ENCODE measurements at places on chromosomes 1 and 21.

- no peak for DNase-seq
Measured at GRCh38 chr1:212819726-212820125, 27.7 kb downstream of the SPATA45 start.

DNA sequence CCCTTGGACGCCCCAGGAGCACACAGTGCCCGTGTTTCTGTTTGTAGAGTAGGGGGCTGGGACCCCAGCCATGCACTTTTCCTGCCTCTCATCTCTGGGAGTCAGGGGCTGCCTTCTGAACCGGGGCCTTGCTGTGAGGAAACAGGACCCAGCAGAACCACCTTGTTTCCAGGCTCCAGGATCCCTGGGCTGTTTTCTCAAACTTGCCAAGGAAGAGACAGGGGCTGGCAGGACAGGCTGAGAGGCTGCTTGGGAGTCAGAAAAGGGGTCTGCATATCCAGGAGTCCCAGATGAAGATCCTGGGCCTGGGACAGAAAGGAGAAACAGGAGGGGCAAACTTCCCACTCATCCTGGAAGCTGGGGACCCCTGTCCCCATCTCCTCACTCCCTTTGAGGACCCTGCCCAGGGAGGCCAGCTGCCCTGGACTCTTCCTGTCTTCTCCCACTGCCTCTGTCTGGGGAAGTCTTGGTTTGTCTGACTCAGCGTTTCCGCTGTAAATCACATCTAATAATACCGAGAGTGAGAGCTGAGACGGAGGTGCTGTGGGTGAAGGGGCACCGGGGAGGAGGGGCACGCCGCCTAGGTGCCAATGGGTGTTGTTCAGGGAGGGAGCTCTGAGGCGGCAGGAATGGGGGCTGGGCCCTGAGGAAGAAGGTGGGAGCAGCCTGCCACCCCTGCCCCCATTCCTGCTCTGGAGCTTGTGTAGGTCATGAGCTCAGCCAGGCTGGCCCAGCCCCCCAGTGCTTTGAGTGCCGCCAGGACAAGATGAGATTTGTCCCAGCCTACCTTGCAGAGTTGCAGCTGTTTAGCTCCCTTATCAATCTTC is 16.7 kb downstream of the POU3F1 start:
- DNase-seq: no peak

- DNase-seq: no peak
Measured at GRCh38 chr1:9659328-9659727, 7.8 kb downstream of the PIK3CD start.

DNA sequence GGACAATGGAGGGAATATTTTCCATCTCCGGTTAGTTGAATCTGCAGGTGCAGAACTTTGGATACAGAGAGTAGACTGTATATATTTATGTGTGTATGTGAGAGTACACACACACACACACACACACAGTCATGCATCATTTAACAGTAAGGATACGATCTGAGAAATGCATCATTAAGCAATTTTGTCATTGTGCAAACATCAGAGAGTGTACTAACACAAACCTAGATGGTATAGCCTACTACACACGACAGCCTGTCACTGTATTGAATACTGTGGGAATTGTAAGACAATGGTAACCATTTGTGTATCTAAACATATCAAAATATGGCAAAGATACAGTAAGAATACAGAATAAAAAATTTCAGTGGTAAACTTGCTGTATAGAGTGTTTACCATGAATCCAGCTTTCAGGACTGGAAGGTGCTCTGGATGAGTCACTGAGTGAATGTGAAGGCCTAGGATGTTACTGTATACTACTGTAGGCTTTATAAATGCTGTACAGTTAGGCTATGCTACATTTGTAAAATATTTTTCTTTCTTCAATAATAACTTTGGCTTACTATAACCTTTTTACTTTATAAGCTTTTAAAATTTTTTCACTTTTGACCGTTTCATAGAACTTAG is 138.5 kb downstream of the ZZZ3 start:
- DNase-seq: no peak

DNA sequence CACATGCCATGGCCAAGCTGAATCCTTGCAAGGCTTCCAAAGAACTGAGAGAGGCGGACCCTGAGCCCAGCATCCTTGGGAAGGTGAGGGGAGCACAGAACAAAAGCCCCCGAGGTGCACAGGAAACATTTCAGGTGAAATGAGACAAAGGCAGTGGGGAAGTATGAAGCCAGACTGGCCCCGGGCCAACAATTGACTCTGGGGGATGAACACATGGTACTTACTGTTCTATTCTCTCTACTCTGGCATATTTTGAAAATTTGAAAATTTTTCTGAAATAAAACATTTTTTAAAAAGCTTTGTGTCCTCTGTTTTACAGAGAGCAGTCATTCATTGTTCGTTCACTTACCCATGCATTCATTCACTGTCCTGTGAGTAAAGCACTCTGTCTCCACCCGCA is 77.7 kb downstream of the GRIK3 start:
- no peak for DNase-seq

DNA sequence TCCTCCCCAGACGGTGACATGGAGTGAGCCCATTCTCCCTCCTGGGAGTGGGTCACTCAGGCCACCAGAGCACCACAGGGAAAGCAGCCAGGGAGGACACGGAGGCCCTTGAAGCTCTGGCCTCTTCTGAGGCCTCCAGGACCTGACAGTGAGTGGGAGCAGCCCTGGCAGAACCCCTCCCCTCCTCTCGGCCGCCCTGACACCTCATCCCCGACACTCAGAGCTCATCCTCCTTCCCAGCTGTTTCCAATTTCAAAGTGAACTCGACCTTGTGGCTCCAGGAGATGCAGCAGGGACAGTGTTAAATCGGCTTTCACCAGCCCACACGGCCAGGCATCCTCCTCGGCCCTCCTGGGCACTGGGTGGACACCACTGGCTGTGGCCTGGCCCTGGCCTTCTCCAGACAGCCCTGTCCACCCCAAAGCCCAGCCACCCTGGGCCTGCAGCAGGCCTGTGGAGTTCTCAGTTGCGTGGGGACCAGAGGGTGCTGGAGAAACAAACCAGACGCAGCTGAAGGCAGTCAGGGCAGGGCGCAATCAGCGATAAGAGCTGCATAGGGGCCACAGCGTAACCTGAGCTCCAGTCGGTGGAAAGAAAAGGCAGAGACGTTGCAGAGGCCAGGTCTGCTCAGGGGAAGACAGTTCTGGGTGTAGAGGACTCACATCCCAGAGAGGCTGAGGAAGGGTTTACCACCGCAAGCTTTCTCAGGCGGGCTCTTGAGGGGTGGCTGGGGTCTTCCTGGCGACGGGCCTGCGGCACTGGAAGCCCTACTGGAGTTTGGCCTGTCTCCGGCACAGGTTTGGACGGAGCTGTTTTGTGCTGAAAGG is 27.1 kb downstream of the FTCD start:
- DNase-seq: no peak

DNA sequence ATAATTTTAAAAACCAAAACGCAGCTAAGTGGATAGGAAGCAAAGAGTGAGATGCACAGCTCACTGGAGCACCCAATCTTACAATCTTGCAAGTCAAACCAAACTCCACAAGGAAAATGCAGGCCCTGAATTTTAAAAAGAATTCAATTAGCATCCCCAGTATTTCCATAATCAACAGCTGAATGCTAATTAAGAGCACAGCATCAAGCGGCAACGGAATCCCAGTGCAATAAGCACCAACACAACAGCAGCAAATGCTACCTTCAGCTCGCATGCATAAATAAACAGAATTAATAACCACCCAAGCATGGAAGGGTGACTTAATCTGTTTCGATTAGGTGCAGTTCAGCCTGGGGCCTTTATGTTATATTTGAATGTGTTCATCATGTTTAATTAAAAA is 142.9 kb downstream of the SLC45A1 start:
- no peak for DNase-seq

- DNase-seq: no peak
Measured at GRCh38 chr1:95407886-95408291, 173.9 kb downstream of the RWDD3 start.

DNA sequence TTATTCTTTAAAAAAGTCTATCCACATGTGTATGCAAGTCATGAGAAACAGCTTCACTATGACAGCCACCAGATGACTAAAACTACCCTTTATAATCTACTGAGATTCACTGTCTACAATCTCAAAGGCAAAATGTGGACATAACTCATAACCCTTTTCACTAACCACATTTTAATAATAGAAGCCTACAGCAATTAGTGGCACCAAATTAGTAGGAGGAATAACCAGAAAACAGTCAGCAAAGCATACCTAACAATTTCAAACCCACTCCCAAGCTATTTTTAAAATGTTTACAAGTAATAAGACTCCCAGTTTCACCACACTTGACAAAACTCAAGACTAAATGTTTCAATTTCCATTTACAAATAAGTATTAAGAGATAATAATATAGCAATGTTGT is 442.9 kb downstream of the PTPRC start:
- no peak for DNase-seq

GRCh38 chr1:193657552-193657951 is 471.1 kb upstream of the B3GALT2 start:
- DNase-seq: no peak

- DNase-seq: no peak
Measured at GRCh38 chr1:203317429-203318228, 12.3 kb downstream of the BTG2 start.

GRCh38 chr1:25550683-25551310 is 7.4 kb downstream of the LDLRAP1 start:
- no peak for DNase-seq

DNA sequence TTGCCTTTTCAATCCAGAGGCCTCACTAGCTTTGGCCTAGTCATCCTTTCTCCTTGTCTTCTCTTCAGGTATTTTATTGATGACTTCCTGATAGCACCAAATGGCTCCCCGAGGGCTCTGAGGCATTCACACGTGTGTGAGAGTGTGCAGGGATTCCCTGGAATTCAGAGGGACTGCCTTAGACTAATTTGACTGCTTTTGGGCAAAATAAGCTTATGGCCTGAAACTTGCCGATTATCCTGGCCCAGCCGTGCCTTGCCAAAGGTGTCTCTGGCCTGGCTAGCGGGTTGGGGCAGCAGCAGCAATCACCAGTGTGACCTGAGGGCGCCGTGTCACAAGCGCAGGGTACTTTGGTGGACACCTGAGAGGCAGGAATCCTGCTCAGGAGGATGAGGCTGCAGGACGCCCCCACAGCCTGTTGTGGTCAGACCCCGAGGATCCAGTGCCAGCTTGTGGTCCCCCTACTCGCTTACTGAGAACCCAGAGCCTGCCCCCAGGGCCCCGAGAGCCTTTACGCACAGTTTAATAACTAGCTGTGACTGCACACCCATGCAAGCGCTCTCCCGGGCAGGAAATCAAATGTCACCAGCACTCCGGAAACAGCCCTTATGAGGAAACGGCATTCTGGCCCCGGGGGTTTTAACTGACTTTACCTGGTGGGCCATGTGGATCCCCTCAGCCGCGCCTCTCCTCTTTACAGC is 62.8 kb upstream of the PDE9A start:
- no peak for DNase-seq

DNA sequence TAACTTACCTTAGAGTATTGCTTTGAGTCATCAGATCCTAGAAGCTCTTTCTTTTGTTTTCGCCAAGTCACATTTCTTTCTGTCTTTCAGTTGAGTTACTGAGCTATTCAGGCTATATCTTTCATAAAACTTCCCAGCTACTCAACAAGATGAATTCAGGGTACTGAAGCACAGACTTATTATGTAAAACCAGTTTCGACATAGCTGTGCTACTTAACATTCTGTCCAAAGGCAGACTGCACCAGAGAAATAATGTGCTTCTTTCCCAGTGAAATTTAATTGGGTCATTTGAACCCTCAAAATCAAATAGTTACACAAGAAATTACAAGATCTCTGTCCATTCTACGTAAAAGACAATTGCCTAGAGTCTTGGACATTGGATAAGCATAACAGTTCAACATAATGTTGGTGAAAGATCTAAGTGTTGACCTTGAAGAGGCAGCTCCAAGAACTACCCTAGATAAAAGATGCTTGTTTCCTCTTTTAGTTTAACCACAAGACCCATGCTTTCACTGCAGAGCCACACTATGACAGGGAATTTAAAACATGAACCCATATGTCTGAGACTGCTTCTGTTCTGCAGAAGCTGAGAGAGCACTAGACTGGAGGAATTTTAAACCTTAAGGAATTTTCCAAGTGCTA is 163.2 kb downstream of the LRRC40 start:
- DNase-seq: no peak

DNA sequence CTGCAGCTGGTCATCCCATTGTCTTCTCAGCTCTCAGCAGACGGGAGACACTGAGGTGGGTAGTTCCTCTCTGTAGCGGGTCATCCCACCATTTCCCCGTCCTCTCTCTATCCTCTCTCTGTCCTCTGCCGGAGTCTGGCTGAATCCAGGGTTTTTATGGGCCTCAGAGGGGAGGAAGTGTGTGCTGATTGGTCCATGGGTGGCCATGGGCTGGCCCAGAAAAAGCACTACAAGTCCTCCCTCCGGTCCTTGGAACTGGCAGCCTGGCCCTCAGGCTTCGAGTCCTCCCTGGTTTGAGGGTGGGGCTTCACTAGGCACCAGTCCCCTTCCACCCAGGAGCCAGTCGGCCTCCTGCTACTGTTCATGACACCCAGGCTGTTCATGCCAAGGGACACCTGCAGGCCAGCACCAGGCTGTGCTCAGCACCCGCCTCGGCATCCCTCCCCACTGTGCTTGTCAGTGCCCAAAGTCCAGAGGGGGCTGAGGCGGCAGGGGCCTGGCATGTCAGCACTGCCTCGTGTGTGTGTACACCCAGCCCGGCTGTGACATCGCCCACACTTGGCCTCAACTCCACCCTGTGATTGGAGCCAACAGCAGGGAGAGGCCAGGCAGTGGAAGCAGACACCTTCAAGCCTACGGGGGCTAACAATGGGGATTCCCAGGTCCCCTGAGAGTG is 23.0 kb upstream of the LRRC8C start:
- DNase-seq: no peak

DNA sequence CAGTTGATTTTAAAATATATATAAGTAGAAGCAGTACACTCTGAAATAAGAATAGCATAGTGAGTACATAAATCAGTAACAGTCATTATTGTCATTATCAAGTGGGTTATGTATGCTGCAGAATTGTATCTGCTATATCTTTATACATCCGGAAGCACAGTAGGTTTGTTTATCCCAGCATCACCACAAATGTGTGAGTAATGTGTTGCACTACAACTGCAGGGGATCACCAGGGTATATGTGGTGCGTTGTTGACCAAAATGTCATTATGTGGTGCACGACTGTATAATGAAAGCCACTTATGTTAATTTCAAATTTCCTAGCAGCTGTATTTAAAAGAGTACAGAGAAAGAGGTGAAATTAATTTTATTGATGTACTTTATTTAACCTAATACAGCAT is 87.7 kb upstream of the GADD45A start:
- DNase-seq: no peak

Measured in stimulated activated CD8-positive, alpha-beta memory T cell treated with anti-CD3 and anti-CD28 coated beads, Interleukin-15, amount 100 ng/mL, for 1 hour (primary cell).